ENCODE measurements at places on chromosomes 12 and 14.

- DNase-seq = peak; percentile 33
Measured at GRCh38 chr14:24605435-24606190, 3.9 kb downstream of the GZMH start.

DNA sequence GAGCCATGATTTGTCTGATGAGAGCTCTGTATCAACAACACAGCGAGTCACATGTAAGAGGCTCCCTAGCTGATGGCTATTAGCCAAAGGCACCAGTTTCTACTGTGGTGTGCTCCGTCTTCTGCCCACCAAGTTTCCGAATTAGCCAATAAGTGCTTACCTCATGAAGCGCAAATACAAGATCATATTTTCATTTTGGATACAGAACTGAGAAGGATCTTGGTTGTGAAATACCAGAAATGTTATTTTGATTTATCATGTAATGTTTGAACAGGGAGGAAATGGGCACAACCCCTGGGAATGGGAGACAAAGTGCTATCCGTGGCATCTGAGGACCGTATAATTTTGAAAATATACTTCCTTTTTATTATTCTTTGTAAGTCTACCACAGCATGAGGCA, 234.3 kb downstream of the DACT1 start:
- DNase-seq = peak; percentile 35

- no peak for DNase-seq
Measured at GRCh38 chr14:70916799-70917198, 9.5 kb downstream of the PCNX1 start.

DNA sequence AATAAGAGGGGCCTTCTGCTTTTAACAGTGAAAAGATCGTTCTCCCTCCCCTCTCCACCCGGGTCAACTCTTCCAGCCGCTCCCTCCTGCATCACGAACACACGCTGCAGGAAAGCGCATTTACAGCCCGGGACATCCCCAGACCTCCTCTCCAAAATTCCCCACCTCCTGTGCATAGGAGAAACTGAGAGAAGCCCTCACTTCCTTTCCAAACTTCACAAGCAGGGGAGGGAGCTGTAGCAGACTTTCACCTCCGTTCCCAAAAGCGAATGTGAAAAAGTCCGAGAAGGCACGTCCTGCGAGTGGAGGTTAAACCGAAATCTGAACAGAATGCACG, 513 bp downstream of the BCAT1 start:
- peak; percentile 55 for DNase-seq

DNA sequence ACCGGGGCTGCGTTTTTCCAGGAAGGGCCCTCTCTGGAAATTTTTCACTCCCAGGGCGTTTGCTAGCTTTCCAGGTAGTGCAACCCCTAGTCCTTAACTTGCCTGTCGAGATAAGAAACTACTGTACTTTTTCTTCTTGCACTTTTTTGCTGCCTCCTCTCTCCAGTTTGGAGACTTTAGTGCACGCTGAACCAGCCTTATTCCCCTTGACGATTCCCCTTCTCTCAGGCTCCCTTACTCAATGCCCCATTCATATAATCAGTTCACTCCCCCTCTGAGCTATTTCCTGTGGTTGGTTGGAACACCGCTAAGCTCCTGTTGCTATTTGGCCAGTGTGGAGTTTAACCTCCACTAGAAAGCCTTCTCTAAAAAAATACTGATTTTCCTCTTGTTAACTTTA, 682 bp downstream of the CREBL2 start:
- DNase-seq = peak; percentile 64

GRCh38 chr12:123153906-123154305, 3.0 kb upstream of the PITPNM2 start:
- no peak for DNase-seq
